Upper lobe of right lung (tissue), 1 donor: ENCODE measurements at places on chromosomes 5 and 9. TPM values are rescaled to one million over a fixed set of nuclear protein-coding genes. Genes with fewer than 3 reads are reported as not detected.

Gene ANKRD18B
- total RNA-seq: 1.2 TPM

Gene LMNB1
- total RNA-seq: 11.8 TPM

Gene AQP7
- 2.4 TPM for total RNA-seq

- H3K4me3 ChIP-seq: no peak overlapping the region
- H3K36me3 ChIP-seq: no peaks in the 10 kb centered on the region
- no peaks in the 10 kb centered on the region for H3K27me3 ChIP-seq
- DNase-seq: no peak
- H3K4me1 ChIP-seq: no peaks in the 10 kb centered on the region
- H3K27ac ChIP-seq: no peak overlapping the region
These were observed 29.6 kb upstream of the ZNF782 start for GRCh38 chr9:96883922-96884321.

Gene PCDHGA12
- 7.6 TPM for total RNA-seq

DNA sequence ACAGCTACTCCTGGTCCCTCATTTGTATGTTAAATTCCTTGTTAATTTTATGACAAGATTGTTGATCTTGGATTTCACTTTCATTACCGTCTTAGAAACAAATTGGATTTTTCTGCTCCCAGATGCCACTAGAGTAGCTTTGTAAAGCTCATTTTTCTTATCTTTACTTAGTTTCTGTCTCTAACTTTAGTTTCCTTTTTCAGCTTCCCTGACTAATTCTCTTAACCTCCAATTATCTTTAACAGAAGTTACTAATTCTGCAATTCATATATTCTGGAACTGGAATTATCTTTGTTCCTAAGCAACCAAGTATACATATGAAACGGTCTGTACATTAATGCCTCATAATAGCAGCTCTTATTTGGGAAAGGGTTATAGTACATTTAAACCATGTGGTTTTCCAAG is 16.7 kb downstream of the ITGA1 start:
- peak overlapping the region; percentile 79 for H3K4me3 ChIP-seq
- no peak for DNase-seq
- no peaks in the 10 kb centered on the region for H3K27me3 ChIP-seq
- peaks cover 9% of the 10 kb centered on the region for H3K36me3 ChIP-seq

DNA sequence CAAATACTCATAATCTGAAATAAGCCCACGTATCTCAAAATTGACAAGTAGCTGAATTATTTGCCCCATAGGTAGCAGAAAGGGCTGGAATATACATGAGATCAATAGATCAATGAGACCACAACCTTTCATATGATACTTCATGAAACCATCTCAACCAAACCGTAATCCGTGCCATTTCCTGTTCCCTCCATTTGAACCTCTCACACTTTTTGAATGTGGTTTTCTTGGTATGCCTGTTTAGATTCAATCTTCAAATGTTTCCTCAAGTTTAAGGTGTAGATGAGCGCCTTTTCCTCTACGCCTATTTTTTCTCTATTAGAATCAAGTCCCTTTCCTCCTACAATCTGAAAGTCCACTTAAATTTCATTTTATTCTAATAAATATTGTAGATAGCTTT is 805.5 kb downstream of the EFNA5 start:
- H3K36me3 ChIP-seq: no peaks in the 10 kb centered on the region
- no peak overlapping the region for H3K27ac ChIP-seq
- H3K4me3 ChIP-seq: no peak overlapping the region

DNA sequence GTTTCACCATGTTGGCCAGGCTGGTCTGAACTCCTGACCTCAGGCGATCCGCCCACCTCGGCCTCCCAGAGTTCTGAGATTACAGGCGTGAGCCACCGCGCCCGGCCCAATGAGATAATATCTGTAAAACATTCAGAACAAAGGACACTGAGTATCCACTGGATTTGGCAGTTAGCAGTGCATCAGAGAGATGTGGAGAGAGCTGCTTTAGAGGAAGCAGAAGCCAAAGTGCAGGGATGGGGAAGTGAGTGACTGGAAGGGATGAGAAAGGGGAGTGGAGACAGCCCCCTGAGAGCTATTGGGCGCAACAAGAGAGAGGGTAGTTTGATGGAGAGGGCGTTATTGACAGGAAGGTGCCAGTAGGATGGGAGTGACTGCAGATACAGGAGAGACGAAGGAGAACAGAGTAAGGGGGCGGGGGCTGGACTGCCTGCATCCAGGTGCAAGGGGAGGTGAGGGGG is 157.5 kb upstream of the SHB start:
- no peaks in the 10 kb centered on the region for H3K36me3 ChIP-seq
- H3K27ac ChIP-seq: no peak overlapping the region
- H3K4me3 ChIP-seq: no peak overlapping the region
- no peaks in the 10 kb centered on the region for H3K27me3 ChIP-seq

- no peak overlapping the region for H3K27ac ChIP-seq
- H3K4me1 ChIP-seq: peaks cover 10% of the 10 kb centered on the region
- no peaks in the 10 kb centered on the region for H3K36me3 ChIP-seq
- H3K4me3 ChIP-seq: no peak overlapping the region
These were observed 63.1 kb upstream of the TTC23L start for GRCh38 chr5:34775886-34776285.

DNA sequence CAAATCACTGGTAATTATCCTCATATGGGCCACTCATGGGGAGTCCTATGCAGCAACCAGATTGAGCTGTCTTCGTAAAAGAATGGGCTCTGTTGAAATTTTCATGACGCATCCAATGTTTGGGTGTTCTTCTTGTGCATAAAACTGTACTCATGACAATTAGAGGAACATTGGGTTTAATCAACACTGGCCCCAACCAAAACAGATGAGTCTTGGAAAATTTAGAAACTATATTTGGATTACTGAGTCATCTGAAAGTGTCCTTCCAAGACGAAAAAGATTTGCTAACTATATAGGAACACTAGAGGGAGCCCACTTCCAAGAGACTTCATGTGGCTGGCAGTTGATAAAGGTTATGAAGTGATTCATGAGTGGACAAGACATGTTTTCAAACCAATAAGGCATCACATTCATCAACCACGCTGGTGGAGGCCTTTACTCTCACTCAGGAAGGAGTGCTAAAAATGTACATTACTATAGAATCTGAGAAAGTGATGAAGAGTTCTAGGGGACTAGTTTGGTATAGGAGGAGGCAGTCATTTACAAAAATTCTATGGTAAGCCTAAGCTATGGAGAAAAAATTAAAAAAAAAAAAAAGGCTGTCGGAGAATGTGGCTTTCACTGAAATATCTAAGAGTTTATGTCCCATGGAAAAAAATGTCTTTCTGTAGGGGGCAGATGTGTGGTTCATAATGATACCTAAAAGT is 313.5 kb downstream of the PRDM9 start:
- no peaks in the 10 kb centered on the region for H3K27me3 ChIP-seq
- no peaks in the 10 kb centered on the region for H3K36me3 ChIP-seq

Gene CATSPER3
- 0.87 TPM for total RNA-seq

- H3K36me3 ChIP-seq: no peaks in the 10 kb centered on the region
- no peak for DNase-seq
- no peaks in the 10 kb centered on the region for H3K4me1 ChIP-seq
- no peak overlapping the region for H3K4me3 ChIP-seq
- H3K27ac ChIP-seq: no peak overlapping the region
These were observed 172.1 kb downstream of the GABBR2 start for GRCh38 chr9:98536542-98537173.

- H3K27ac ChIP-seq: no peak within 1 kb of the TSS
- no peak for DNase-seq
- H3K4me1 ChIP-seq: no peaks in the 10 kb centered on the region
- H3K4me3 ChIP-seq: peak within 1 kb of the TSS; percentile 26
- peaks cover 20% of the 10 kb centered on the region for H3K27me3 ChIP-seq
- H3K36me3 ChIP-seq: no peaks in the 10 kb centered on the region
These were observed at the start of gene PCDHB7 for GRCh38 chr5:141172381-141173204. PCDHB7 (plus strand) TSS chr5:141172644; CDS start chr5:141172836, 192 bp downstream.

Gene SPAAR
- 13.5 TPM for total RNA-seq

- H3K27ac ChIP-seq: no peak overlapping the region
- DNase-seq: no peak
- H3K4me3 ChIP-seq: no peak overlapping the region
- H3K36me3 ChIP-seq: peaks cover 7% of the 10 kb centered on the region
- H3K4me1 ChIP-seq: peaks cover 20% of the 10 kb centered on the region
These were observed 2.7 kb upstream of the TRIM52 start for GRCh38 chr5:181263633-181264032.

GRCh38 chr9:17865881-17866280 is 287.0 kb downstream of the SH3GL2 start:
- no peak for DNase-seq
- H3K36me3 ChIP-seq: no peaks in the 10 kb centered on the region
- H3K27ac ChIP-seq: no peak overlapping the region
- no peak overlapping the region for H3K4me3 ChIP-seq

DNA sequence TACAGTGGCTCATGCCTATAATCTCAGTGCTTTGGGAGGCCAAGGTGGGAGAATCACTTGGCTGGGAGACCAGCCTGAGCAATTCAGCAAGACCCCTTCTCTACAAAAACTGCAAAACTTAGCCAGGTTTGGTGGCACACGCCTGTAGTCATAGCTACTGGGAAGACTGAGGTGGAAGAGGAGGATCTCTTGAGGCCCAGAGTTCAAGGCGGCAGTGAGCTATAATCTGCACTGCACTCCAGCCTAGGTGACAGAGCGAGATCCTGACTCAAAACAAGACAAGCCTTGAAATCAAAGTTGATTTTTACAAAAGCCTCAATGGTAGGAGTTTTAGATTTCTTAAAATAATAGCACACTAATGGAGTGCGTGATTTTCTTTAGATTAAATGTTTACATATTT is 14.6 kb downstream of the UBE2D2 start:
- no peaks in the 10 kb centered on the region for H3K36me3 ChIP-seq
- DNase-seq: no peak
- H3K4me1 ChIP-seq: peaks cover 55% of the 10 kb centered on the region
- H3K27ac ChIP-seq: no peak overlapping the region

GRCh38 chr9:96565671-96566497 is 53.8 kb downstream of the CDC14B start:
- H3K27ac ChIP-seq: peak overlapping the region; percentile 95
- H3K4me1 ChIP-seq: peaks cover 21% of the 10 kb centered on the region
- no peak for DNase-seq

DNA sequence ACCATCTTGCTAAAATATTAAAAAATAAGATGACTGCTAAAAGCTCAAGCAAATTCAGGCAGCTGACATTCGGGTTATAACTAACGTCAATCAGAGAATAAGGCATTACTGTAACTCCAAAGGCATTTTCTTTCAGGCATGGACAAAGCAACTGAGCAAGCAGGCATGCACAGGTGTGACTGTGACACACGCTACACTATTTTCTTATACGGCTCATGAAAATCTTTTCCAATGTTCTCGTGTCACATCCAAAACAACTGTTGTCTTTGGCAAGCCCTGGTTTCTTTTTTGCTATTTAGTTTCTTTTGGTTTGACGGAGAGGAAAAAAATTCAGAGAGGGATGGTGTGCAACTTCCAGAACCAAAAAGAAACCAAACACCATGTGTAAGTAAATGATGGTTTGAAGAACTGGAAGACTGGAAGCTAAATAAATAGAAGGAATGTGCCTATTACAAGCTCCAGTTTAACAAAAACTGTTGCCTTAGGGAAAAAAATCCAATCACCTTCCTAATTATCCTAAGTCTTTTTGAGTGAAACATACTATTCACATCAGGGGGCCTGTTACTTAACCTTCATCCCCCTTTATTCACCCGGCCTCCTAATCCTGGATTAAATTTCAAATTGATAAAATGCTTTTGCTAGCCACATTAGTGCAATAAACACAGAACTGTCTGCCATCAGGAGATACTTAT is 277.6 kb downstream of the PSAT1 start:
- DNase-seq: no peak
- H3K4me1 ChIP-seq: no peaks in the 10 kb centered on the region
- H3K27me3 ChIP-seq: no peaks in the 10 kb centered on the region

Gene ENTPD2
- 0.41 TPM for total RNA-seq

GRCh38 chr5:69209602-69210001 is 20.2 kb downstream of the CENPH start:
- DNase-seq: no peak
- no peaks in the 10 kb centered on the region for H3K27me3 ChIP-seq
- H3K27ac ChIP-seq: no peak overlapping the region

GRCh38 chr5:81842795-81843398 is 92.0 kb upstream of the SSBP2 start:
- H3K27me3 ChIP-seq: no peaks in the 10 kb centered on the region
- no peak overlapping the region for H3K27ac ChIP-seq
- H3K36me3 ChIP-seq: no peaks in the 10 kb centered on the region
- no peaks in the 10 kb centered on the region for H3K4me1 ChIP-seq
- H3K4me3 ChIP-seq: no peak overlapping the region

Gene MCTP1
- total RNA-seq: 40.7 TPM

- no peaks in the 10 kb centered on the region for H3K27me3 ChIP-seq
- H3K4me1 ChIP-seq: peaks cover 48% of the 10 kb centered on the region
- no peaks in the 10 kb centered on the region for H3K36me3 ChIP-seq
- DNase-seq: no peak
These were observed 23.2 kb downstream of the STK10 start for GRCh38 chr5:172164769-172165212.

- no peak for DNase-seq
- no peaks in the 10 kb centered on the region for H3K27me3 ChIP-seq
- no peak overlapping the region for H3K27ac ChIP-seq
- no peaks in the 10 kb centered on the region for H3K4me1 ChIP-seq
- H3K36me3 ChIP-seq: no peaks in the 10 kb centered on the region
- H3K4me3 ChIP-seq: no peak overlapping the region
These were observed 124.5 kb upstream of the KLF9 start for GRCh38 chr9:70539001-70539400.

- H3K4me3 ChIP-seq: no peak overlapping the region
- DNase-seq: no peak
- H3K27me3 ChIP-seq: no peaks in the 10 kb centered on the region
- H3K27ac ChIP-seq: no peak overlapping the region
These were observed 136.3 kb downstream of the TMEM232 start for GRCh38 chr5:110590187-110590586.

Gene SLC12A7
- 49.6 TPM for total RNA-seq
